ENCODE measurements at places on chromosomes 13 and 19.
A peak's percentile ranks its signal among the peaks of the same experiment; 100 is the strongest.

DNA sequence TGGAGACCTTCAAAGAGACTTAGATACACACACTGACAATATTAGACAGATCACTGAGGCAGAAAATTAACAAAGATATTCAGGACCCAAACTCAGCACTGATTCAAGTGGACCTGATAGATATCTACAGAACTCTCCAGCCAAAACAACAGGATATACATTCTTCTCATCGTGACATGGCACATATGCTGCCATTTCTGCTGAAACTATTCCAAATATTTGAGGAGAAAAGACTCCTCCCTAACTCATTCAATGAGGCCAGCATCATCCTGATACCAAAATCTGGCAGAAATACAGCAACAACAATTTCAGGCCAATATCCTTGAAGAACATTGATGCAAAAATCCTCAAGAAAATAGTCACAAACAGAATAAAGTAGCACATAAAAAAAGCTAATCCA lies 53.3 kb downstream of the TRPC4 start:
- DNase-seq, result peak; percentile 61

GRCh38 chr13:61880578-61881283 lies 465.1 kb upstream of the PCDH20 start:
- no peak for DNase-seq

DNA sequence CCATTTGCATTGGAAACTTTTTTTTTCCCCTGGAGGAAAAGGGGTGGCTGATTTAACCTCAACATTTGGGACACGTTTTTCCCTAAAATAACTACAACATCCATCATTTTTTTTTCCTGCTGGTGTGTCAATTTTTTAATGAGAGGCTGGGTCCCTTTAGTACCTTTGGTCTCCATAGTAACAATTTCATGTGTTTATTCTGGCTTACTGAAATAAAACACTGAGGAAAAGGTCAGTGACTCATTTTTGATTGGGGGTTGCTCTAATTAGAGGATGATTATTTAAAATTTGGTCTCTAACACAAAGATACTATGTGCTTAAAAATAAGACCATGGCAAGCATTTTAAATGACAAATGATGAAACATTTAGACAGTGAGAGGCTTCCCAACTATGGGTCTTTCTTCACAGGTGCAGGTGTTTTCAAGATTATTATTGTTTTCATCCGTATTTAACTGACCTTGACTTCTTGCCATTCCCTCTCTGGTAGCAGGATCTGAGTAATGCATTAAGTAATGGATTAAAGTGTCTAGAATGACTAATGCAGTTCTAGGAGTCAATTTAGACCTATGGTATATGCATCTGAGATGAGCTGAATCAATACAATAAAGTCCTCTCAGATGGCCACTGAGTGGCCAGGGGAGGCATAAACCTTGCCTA lies 406.4 kb downstream of the KCNRG start:
- DNase-seq, result peak; percentile 38

DNA sequence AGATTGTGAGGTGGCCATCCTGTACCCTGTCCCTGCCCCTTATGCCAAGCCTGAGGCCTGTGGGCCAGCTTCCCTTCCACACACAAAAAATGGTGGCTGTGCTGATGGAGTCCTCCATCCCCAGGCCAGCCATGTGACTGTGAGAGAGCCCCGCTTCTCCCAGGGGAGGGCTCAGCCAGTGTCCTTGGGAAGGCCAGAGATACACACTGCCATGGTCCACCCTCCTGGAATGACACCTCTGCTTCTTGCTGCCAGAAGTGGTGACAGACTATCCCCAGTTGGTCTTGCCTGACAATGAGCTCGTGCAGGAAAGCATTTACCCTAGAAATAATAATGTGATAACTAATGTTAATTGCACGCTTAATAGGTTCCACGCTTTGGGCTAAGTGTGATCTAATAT lies 38.0 kb downstream of the FAM124A start:
- DNase-seq, result no peak

DNA sequence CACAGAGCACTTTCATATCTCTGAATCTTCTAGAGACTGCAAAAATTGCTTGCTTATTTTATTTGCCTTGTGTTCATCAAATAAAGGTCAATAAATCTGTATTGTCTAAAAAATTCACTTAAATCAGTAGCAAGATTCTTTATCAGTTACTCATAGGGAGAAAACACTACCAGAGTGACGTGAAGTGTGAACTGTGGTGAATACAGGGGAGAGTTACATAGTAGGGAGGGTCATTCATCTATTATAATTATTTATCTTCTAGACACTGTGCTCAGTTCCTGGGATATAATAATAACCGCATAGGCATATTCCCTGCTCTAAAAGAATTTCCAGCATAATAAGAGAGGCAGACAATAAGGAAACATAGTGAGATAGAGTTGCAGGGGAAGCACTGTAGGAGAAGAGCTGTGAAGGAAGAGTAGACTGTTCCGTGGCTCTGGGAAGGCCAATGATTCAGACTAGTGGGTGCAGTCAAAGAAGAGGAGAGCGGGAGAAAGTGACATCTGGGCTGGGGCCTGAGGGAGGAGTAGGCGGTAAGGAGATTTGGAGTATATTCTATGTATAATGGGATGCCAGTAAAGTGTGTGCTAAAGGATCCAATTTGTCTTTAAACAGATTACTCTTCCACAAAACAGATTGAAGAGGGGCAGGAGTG lies 84.0 kb upstream of the TDRD3 start:
- DNase-seq, result no peak

GRCh38 chr19:38003438-38004185 lies 96.6 kb downstream of the SIPA1L3 start:
- DNase-seq, result peak; percentile 97

Measured in EL (cell line).